ENCODE measurements at places on chromosomes 13 and 19. TPM values are rescaled to one million over a fixed set of nuclear protein-coding genes. Genes with fewer than 3 reads are reported as not detected.

DNA sequence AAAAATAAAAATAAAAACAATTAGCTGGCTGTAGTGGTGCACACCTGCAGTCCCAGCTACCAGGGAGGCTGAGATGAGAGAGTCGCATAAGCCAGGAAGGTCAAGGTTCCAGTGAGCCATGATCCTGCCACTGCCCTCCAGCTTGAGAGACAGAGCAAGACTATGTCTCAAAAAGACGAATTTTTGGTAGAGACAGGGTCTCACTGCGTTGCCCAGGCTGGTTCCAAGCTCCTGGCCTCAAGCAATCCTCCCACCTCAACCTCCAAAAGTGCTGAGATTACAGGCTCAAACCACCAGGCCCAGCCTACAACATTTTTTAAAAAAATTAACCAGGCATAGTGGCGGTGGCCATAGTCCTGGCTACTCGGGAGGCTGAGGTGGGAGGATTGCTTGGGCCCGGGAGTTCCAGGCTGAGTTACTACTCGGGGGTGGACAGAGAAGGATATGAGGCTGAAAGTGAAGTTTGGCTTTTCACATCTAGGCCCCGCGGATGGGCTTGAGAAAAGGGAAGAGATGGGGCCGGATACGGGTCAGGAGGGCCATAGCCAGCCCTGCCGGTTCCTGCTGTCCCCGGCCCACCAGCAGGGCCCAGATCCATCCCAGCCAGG is 10.2 kb downstream of the NDUFA11 start:
- no peak overlapping the region for H3K4me3 ChIP-seq
- H3K36me3 ChIP-seq = peaks cover 2% of the 10 kb centered on the region
- no peaks in the 10 kb centered on the region for H3K4me1 ChIP-seq
- H3K27ac ChIP-seq = no peak overlapping the region
- H3K27me3 ChIP-seq = peaks cover 4% of the 10 kb centered on the region
- DNase-seq = no peak

DNA sequence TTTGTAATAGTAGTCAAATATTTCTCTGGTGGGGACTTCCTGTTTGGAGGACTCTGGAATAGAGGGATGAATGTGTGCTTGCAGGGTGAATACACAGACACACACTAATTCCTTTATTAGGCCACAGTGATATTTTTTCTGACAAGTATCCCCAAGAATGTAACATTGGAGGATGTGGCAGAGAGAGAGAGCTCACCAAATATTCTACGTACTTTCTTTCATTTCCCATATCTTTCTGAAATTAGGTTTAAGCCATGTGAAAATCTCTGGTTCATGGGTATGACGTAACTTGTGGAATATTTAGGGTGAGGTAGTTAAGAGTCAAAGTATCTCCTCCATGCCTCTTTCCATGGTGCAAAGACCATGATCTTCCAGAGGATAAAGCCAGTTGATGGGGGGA is 463.4 kb downstream of the DIAPH3 start:
- no peaks in the 10 kb centered on the region for H3K4me1 ChIP-seq
- no peaks in the 10 kb centered on the region for H3K27me3 ChIP-seq
- no peak overlapping the region for H3K4me3 ChIP-seq
- no peak for DNase-seq
- H3K36me3 ChIP-seq = no peaks in the 10 kb centered on the region

DNA sequence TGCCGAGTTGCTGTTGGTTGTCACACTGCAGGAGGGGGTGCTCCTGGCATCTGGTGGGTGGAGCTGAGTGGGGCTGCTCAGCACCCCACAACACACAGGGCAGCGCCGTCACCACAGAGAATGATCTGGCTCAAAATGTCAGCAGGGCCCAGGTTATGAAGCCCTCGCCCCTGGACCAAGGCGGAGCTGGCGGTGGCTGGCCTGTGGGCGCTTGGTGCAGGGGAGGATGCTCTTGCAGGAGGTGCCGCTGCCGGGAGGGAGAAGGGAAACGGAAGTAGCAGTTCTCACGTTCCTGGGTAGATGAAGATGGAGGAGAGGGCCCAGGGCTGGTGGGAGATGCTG is 14.2 kb upstream of the LENG8 start:
- no peak for DNase-seq
- no peaks in the 10 kb centered on the region for H3K27me3 ChIP-seq
- H3K4me1 ChIP-seq = peaks cover 22% of the 10 kb centered on the region
- no peak overlapping the region for H3K4me3 ChIP-seq
- no peak overlapping the region for H3K27ac ChIP-seq
- peaks cover 1% of the 10 kb centered on the region for H3K36me3 ChIP-seq

ZNF577 gene
- 8.9 TPM for total RNA-seq

CLASRP gene
- 109 TPM for total RNA-seq

NEK3 gene
- total RNA-seq = 3.7 TPM
